ENCODE measurements at places on chromosomes 3 and 15.

- no peak for DNase-seq
Measured at GRCh38 chr15:60423537-60423936, 25.8 kb upstream of the ANXA2 start.

DNA sequence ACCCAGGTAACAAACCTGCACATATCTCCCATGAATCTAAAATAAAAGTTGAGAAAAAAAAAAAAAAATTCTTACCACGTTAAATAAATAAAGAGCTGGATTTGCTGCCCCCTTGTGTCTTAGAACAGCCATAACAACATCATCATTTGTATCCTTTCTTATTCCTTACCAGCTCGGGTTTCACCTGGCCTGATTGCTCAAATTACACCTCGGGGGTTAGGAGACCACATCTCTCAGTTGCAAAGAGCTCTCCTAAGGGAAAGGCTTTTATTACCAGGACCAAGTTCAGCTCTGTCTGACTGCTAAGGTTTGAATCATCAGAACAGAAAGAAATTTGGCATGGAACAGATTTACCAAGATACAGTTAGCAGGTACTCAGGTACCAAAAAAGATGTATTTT is 25.8 kb upstream of the RPL39L start:
- DNase-seq: peak; percentile 76

GRCh38 chr3:30354972-30355371 is 251.4 kb upstream of the TGFBR2 start:
- DNase-seq: no peak

- no peak for DNase-seq
Measured at GRCh38 chr3:160618363-160618762, 53.0 kb upstream of the KPNA4 start.

- DNase-seq: no peak
Measured at GRCh38 chr15:92608866-92609700, 46.5 kb downstream of the FAM174B start.
